ENCODE measurements at places on chromosomes 2 and 18.

DNA sequence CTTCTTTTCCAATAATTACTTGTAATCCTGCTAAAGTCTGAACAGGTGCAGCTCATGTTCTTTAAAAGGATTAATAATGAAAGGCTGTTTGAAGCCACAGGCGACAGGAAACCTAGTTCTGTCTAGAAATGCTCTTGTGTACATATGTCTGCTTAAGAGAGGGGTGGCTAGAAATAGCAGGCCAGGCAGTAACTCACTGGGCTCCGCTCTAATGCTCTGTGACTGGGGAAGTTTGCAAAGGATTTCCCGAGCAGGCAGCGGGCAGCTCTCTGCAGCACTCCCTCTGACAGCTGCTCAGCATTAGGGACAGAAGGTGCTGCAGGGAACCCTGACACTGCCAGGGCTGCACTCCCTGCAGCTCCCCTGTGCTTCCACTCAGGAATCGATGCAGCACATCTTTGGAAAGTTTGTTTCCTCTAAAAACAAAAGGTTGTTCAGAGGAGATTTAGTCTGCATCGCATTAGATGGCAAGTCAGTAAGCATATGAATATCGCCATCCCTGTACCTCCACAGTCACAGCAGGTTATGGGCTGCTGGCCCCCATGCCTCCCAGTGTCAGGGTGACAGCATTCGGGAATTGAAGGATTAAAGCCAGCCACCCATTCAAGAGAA is 33.1 kb upstream of the TTC39C start:
- peak; percentile 46 for ATAC-seq

DNA sequence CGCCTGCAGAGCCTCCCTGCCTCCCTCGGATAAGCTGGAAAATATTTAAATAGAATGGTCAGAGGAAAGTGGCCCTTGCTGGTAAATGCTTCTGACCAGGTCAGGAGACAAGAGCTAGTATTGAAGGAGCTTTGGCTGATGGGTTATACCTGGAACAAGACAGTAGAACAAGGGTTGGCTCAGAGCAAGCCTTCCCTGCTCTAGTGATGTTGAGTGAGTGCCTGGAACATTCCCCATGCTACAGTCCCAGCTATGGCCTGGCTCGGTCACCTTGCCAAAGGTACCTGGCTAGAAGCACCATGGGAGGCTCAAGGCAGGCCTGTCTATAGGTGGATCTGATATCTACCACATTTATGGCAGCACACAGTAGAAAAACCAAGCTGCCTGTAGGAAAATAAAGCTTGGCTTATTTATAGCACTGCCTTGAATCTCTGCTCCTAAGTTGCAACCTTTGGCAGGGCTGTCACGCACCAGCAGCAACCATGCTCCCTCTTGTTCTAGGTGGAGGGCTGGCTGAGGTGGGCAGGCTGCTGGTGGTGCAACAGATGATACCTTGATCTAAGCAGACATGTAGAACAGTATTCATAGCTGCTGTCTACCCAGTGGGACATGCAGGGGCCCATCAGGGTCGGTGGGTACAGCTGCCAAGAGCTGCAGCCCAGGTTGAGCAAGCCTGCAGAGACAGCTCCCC is 66.7 kb upstream of the BCL2L11 start:
- no peak for ATAC-seq

GRCh38 chr2:119371111-119371510 is 4.3 kb downstream of the DBI start:
- ATAC-seq = no peak

DNA sequence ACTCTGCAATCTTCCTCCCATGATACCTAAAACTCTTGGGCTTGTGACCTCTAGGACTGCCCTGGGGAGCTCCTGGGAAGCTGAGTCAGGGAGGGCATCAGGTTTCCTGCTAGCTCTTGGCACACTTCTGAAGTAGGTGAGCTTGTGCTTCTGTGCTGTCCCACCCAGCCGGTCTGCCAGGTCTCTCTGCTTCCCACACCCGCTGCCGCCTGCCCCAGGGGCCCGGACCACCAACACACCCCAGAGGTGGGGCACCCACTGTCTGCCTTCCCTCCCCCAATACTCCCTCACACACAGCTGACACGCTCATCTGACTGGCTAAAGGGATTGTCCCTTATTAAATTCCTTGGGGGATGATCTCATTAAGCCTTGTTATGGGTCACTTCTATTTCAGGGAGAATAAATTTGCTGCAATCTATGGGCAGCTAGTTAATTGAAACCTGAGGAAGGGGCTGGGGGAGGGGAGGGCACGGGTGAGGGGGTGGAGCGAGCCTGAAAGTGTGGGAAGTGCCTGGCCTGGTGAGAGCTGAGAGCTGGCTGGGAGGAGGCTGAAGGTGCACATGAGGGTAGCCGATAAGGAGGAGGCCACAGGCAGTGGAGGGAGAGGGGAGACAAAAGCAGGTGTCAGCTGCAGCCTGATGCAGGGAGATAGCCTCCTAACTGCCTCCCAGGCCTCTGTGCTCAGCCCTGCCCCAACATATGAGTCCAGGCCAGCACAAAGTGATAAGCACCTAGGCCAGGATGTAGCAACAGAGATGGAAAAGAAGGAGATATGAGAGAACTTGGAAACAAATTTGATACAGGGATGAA is 48.8 kb downstream of the HAUS1 start:
- ATAC-seq = peak; percentile 77

DNA sequence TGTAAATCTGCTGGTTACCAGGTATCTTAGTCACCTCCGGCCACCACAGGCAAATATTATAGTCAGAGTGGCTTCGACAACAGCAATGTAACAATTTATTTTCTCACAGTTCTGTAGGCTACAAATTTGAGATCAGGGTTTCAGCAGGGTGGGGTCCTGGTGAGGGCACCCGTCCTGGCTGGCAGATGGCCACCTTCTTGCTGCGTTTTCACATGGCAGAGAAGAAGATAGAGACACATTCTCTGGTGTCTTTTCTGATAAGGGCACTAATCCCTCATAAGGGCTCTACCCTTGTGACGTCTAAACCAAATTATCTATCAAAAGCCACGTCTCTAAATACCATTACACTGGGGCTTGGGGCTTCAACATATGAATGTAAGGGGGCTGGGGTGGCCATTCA is 843.2 kb upstream of the FANCL start:
- ATAC-seq = no peak
